ENCODE measurements at places on chromosomes 13 and 19. TPM values are rescaled to one million over a fixed set of nuclear protein-coding genes. Genes with fewer than 3 reads are reported as not detected.

DNA sequence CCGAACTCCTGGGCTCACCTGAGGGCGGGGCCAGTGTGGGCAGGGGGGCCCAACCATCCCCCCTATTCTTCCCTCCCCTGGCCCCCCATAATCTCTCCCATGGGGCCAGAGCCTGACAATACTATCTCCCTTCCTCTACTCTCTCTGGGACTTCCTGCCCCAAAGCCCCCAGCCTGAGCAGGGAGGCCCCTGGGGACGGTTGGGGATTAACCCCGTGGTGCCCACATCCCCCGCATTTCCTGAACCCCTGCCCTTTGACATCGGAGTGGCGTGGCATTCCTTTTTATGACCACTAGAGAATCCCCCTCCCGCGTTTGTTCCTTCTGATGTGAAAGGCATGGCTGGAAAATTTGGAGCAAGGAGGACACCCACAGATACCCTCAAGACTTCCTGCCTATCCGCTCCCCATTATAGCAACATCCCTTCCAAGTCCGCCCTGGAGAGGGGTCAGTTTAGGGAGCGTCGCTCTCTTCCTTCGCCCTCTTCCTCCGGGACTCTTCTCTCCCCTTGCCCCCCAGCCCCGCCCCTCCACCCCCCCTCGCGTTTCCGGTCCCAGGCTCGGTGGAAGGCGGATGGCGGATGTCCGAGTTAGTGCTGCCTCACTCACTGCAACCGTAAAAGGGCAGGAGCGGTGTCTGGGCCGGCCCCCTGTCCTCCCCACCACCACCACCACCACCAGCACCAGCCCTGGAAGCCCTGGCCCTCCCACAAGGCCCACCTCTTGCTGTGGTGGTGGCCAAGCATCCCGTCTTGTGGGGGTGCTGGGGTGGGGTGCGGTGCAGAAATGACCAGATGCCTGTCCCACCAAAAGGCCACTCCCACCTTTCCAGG is 1.8 kb downstream of the VASP start:
- DNase-seq: no peak

GRCh38 chr13:87674247-87674738 is 3.1 kb downstream of the SLITRK5 start:
- DNase-seq: no peak

DNA sequence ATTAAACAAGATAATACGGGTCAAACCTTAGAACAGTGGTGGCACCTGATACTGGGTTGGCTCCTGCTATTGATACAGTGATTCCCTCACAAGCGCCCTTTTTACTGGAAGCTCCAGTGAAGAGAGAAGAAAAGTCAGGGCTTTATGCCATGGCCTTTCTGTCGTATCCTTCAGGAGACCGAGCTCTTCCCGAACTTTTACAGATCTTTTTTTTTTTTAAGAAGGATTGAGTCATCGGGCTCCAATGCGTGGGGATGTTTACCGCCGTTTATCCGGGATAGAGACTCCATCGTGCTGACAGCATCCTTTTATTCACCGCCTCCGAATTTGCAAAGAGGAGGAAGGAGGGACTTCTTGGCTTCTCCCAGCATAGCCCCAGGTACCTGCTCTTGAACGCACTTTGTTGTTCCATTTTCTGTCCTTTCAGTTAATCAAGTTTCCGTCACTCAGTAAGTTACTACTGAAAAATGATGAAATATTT is 574 bp downstream of the ZNF227 start:
- DNase-seq: no peak

DNA sequence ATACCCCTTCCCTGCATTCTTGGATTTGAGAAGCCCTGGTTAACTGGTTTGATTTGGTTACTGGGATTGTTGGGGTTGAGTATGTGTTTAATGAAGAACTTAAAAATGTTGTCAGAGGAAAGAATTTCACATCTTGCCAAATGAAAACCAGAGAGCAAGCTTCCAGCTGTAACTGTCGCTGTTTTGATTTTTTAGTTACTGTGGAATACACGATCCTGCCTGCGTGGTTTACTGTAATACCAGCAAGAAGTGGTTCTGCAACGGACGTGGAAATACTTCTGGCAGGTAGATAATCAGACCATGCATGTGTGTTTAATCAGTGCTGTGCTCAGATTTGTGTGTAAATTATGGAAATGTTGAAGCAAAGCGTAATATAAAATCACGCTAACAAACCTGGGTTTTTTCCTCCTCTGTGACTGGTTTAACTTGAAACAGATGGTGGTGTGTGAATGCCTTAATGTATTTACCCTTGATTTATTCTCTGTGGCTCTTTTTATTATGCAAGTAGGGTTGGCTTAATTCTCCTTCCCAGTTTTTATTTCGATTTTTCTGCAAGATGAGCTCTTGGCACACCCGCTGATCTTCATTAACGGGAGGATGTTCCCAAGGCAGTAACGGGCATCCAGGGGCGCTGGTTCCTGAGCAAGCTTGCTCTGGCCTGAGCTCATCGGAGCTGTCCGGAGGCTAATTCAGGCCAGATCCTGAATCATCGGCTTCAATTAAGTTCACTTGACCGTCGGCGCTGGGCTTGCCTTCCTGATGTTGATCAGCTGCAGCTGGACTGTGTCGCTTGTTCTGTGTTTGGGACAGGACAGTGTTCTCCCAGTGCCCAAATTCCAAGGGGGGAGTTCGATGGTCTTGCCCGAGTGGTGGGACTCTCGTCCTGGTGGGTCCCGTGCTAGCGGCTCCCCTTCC is 16.0 kb downstream of the UPF1 start:
- DNase-seq: no peak

Gene USE1
- 27.1 TPM for polyA plus RNA-seq

Gene TNFSF9
- 0.17 TPM for polyA plus RNA-seq

Gene CCDC169
- 4.5 TPM for polyA plus RNA-seq
